ENCODE measurements at places on chromosomes 7 and 10.
A peak's percentile ranks its signal among the peaks of the same experiment; 100 is the strongest.

GRCh38 chr10:112955582-112956421 lies 5.8 kb downstream of the TCF7L2 start:
- no peak for ATAC-seq

DNA sequence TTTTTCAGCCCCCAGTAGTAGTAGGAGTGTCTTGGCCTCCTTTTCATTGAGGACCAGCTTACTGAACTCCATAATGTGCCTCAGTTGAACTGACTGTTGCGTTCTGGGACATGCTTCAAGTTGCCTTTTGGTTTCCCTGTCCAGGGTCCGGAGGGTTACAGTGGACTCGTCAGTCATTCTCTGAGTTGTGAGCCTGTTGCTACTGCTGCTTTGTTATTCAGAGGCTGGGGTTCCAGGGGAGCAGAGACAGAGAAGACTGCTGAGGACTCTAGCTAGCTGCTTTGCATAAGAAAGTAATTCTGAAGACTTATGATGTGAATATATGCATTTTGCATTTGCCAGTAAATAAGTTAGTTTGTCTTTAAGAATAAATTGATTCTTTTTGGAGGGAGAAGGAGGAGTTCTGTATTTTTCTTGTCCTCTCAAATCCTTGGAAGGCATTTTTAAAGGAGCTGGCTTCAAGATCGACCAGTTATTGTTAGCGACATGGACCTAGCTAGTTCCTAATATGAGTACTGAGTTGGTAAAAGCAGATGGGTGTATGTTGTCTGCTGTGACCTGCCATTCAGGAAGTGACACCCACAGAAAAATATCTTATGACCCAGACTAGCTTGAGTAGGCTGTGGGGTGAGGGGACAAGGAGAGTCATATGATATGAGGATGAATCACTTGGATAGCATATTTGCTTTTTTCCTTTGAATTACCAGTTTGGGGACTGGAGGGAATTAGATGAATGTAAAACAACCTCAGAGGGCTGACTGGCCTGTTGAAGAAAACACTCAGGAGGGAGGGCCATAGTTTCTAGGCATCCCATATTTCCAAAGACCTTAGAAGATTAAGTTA lies 8.3 kb downstream of the PI4K2A start:
- peak; percentile 100 for ATAC-seq

DNA sequence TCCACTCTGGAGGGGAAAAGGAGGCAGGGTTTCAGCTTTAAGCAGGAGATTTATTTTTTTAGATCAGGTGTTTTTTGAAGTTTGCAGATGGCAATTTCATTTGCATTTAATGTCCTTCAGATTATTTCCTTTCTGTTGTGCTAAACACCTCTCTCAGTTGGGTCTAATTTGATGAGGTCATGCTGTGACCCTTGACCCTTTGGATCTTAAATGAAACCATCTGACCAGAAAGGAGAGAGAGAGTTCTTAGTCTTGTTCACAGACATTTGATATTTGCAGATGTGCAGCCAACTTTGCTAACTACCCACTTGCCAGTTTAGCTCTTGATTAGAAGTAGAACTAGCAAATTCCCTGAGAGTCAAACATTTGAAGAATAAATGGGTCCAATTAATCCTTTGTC lies 101.5 kb upstream of the RAB11FIP2 start:
- ATAC-seq, result no peak

GRCh38 chr7:41316410-41316809 lies 386.5 kb downstream of the INHBA start:
- no peak for ATAC-seq
